LoVo (cell line): ENCODE measurements at places on chromosomes 1 and 21.

DNA sequence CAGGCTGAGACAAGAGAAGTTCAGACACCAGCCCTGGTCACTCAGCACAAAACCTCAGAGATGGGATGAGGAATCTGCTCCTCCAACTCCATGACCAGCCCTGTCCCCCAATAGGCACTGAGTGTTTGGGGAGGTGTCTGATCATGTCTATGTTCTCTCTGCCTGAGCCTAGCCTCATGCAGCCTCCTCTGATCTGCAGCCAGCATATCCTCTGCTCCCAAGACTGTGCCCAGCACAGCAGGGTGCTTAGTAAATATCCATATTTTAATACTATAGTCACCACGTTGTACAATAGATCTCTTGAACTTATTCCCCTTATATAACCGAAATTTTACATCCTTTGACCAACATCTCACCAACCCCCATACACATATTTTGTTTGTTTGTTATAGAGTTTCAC is 202.9 kb downstream of the MATN1 start:
- DNase-seq, result no peak

DNA sequence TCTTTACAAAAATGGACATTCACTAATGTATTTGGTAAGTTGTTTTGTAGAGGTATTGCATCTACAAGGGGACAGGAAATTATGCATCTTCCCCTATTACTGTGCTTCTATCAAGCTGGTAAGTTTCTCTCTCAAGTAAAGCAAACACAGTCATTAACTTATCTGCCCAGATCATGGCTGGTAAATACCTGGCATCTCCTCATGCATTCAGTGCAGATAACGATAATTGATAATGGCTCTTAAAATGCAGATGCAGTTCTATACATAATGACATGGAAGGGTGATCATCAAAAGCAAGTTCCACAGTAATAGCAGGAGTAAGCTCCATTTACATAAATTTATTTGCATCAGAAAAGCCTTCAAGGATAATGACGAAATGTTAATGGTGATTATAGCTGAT is 122.4 kb downstream of the SIPA1L2 start:
- DNase-seq, result no peak

GRCh38 chr1:31345635-31346034 is 27.2 kb downstream of the FABP3 start:
- DNase-seq, result no peak

- DNase-seq, result no peak
Observed at GRCh38 chr1:39688706-39689105, 2.5 kb downstream of the HPCAL4 start.

- no peak for DNase-seq
Observed at GRCh38 chr1:234918961-234919761, 209.5 kb downstream of the TOMM20 start.

DNA sequence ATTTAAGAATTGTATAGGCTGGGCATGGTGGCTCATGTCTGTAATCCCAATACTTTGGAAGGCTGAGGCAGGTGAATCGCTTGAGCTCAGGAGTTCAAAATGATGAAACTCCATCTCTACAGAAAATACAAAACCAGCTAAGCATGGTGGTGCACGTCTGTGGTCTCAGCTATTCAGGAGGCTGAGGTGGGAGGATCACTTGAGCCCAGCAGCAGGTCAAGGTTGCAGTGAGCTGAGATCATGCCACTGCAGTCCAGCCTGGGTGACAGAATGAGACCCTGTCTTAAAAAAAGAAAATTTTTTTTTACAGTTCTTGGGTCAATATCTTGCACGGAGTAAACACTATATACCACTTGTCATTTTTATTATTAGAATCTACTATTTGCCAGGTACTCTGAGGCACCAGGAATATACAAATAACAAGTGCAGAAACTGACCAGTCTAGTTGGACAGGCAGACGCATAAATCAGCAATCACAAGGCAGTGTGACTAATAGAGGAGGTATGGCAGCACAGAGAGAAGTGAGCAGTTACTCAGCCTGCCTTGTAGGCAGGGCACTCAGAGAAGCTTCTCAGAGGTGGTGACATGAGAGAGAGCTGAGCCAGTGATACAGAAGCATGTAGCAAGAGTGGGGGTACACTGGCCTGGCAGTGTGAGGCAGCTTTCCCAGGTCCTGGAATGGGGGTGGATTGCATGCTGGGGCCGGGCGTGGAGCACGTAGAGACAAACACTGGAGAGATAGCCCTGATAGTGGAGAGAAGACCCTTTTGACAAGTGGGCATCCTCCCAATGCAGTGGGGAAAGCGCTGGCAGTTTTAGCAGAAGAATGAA is 8.0 kb downstream of the PHLDA3 start:
- peak; percentile 85 for DNase-seq

DNA sequence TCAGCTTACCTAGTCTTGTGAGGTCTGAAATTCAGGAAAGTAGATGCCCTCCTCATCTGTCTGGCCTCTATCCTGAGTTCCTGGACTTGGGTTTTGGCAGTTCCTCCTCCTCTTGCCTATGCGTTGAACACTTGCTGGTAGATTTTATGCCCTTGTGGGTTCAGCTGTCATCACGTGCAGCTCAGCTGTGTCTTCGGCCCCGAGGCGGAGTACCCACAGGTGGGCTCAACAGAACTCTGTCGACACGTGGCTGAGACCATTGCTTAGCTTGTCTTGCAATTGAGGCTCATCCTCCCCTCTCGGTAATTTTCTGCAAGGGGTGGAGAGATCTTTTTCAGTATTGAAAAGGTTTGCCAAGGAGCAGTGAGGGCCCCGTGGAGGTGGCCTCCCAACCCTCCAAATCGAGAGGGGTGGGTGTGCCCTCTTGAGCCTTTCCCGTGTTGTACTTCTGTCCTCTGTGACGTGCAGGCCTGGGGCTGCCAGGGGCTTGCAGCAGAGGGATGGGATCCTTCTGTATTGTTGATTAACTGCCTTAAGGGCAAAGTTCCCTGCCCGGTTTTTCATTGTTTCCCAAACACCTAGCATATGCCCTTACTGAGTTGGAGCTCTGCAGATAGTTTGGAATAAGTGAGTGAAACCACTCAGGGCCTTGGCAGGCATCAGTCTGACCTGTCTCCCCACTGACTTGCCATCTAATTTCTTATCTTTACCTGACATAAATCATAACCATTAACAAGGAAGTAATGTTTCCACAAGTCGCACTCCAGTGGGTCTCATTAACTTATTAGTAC is 2.9 kb downstream of the CENPS start:
- no peak for DNase-seq

DNA sequence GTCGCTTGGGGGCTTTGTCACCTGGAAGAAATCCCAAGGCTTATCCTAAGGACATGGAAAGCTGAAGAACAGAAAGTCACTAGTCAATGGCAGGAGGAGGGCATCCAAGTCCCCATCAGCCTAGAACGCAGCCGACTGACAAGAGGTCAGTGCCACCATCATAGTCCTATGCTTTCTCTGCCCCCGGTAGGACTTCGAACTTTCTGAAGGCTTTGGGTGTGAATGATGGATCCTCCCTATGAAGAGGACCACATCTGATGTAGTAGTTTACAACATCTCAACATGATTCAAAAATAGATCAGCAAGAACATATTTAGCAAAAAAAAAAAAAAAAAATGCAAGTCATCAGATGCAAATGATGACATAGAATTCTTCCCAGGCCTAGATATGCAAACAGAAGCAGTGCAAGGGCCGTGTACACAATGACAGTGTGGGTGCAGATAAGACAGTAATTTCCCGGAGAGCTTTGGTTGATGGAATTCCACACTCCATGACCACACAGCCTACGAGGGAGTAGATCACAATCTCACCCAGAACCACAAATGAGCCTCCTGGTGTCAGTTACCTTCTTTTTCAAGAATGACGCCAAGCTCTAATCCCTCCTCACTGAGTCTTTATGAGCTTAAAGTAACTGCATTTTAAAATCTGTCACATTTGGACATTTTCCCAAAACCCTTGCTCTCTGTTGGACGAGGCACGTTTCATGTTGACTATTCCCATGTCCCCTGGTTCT is 88.2 kb downstream of the PSMG1 start:
- DNase-seq, result peak; percentile 24
